CD4-positive, alpha-beta T cell treated with Interleukin-4 for 4 hours (primary cell): ENCODE measurements at places on chromosomes 4 and X.

GRCh38 chrX:97294041-97294440, 410.3 kb downstream of the RPA4 start:
- no peak for DNase-seq

GRCh38 chr4:72954811-72955210, 114.7 kb downstream of the COX18 start:
- DNase-seq, result no peak

DNA sequence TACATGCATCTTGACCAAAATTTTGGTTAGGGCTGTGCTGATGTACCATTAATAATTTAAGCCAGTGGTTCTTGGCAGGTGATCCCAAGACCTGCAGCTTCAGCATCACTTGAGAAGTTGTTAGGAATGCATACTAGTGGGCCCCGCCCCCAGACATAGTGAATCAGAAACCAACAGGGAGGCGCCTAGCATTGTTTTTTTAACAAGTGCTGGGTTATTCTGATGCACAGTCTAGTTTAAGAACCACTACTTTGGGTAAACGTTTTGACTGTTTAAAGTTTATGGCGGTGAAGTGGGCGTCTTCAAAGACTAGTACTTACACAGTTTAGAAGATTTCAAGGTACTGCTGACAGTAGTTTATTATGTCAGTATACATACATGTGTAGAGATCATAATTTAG, 23.6 kb downstream of the FAM199X start:
- DNase-seq, result no peak

GRCh38 chr4:37383579-37384229, 139.2 kb downstream of the NWD2 start:
- DNase-seq, result peak; percentile 2

- DNase-seq, result no peak
Observed at GRCh38 chrX:41257801-41258200, 76.2 kb upstream of the DDX3X start.

DNA sequence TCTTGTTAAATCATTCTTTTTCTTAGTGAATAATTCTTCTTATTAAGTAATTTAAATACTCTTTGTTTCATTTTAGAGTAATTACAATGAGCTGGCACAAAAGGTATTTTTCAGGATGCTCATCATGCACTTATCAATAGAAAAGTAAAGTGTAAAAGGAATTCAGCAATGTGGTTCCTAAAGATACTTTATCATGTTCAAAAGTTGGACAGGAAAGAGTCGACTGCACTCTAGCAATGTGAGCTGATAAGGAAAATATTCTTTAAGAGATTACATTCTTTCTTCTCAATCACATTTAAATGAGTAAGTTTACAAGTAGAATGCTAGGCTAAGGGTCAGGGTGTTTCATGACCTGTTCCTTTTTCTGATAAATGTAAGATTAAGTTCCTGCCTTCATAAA, 609.5 kb upstream of the FAM241A start:
- no peak for DNase-seq

DNA sequence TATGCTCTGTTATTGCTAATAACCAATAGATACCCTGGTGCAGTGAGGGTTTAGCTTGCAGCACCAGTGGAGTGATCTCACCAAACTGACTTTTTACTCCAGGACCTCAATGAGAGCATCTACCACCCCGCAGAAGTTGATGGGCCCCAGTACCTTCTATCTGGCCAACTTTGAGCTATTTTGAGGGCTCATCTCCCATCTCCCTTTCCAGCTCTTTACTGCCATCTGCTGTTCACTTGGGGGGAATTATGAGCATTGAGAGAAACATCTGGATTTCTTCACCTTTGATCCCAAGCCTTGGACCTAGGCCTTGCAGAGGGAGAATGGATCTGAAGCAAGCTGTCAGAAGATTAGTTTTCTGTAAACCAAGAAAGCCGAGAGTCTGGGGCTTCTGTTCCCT, 143.6 kb downstream of the TMEM164 start:
- peak; percentile 39 for DNase-seq

GRCh38 chr4:82898322-82899243, 2.0 kb upstream of the THAP9 start:
- peak; percentile 41 for DNase-seq

DNA sequence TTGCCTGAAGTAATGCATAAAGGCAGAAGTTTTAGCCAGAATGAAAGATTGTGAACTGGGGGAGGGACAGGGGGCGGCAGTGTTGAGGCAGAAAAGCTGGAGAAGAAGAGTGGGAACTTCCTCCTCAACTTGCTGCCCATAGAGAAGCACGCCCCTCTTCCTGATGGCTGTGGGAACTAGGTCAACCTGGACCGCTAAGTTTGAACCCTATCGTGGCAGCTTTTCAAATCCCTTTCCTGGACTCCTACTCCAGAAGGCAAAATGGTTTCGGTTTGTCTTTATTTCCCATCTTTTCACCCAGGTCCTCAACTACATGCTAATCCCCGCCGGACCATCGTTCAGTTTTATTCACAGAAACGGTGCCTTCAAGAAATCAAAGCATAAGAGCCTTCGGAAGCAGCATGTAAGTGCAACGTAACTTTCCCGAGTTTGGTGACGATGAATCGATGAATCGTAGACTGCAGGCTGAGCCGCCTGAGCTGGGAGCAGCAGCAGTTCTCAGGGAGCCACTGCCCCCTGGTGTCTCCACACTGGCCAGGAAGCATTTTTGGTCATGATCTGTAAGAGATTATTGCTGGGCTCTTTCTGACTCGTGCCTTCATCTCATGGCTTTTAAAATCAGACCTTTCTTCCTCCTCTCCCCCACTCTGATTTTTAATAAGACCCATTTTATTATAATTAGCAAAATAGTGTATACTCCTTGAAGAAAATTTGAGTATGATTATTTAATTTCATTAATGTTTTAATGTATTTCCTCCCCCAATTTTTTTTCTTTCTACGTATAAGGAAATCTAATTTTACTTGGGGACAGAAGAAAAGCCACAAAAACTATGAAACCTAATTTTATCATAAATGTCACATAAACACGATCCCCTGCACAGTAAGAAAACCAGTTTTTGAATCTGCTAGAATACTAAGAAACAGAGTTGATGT, 21.4 kb downstream of the SPINK2 start:
- peak; percentile 85 for DNase-seq
